Stimulated activated CD8-positive, alpha-beta memory T cell treated with anti-CD3 and anti-CD28 coated beads, Interleukin-4, amount 100 ng/mL, for 1 hour (primary cell): ENCODE measurements at places on chromosomes 16 and 17.

DNA sequence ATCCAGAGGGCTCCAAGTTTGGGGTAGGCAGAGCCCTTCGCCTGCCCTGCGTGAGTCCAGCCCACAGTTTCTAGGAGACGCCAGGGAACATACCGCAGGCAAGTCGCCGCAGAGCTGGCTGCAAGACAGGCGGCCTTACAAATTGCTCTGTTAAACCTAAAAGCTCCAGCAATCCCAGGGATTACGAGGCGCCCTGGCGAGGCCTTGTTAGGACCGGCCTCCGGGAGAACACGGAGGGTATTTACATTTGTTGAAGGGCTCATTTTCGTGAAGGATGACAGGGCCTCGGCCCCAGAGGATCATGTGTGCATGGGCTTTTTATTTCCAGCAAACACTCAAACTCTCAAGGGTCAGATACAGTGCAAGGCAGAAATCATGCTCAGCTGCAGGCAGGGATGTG, 77.6 kb upstream of the FOXF1 start:
- DNase-seq: no peak

DNA sequence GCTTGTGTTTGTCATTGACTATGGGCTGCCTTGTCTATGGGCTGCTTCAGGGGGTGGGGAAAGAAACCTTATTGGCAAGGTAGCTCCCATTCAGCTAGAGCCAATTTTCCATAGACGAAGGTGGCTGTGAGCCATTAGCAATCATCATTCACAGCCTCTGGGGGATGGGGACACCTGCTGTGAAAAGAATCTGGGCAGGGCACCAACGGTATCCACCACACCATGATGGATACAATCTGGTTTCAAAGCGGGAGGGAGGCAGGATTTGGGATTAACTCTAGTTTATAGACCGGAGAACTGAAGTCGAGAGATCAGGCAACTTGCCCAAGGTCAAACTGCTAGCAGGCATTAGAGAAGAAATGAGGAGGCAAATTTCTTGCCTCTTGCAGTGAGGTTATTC, 182.3 kb downstream of the SHISA9 start:
- DNase-seq: no peak

GRCh38 chr16:55510185-55510805, 1.4 kb downstream of the LPCAT2 start:
- no peak for DNase-seq

GRCh38 chr17:55202896-55203295, 61.9 kb upstream of the HLF start:
- no peak for DNase-seq

DNA sequence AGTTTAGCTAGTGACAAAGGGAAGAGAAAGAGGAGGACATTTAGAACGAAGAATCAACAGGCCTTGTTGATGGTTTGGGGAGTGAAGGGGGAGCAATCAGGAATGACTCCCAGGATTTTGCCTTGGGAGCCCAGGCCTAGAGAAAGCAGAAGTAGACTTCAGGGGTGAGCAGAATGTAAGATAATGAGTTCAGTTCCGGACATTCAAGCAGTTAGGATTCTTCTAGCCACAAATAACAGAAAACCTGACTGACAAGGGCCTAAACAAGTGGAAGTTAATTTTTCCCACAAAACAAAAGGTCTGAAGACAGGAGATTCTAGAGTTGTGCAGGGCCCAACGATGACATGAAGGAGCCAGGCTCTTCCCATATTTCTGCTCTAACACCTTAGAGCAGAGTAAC, 45.9 kb downstream of the SKAP1 start:
- no peak for DNase-seq

- DNase-seq: no peak
Observed at GRCh38 chr17:59388069-59388556, 56.7 kb downstream of the YPEL2 start.

DNA sequence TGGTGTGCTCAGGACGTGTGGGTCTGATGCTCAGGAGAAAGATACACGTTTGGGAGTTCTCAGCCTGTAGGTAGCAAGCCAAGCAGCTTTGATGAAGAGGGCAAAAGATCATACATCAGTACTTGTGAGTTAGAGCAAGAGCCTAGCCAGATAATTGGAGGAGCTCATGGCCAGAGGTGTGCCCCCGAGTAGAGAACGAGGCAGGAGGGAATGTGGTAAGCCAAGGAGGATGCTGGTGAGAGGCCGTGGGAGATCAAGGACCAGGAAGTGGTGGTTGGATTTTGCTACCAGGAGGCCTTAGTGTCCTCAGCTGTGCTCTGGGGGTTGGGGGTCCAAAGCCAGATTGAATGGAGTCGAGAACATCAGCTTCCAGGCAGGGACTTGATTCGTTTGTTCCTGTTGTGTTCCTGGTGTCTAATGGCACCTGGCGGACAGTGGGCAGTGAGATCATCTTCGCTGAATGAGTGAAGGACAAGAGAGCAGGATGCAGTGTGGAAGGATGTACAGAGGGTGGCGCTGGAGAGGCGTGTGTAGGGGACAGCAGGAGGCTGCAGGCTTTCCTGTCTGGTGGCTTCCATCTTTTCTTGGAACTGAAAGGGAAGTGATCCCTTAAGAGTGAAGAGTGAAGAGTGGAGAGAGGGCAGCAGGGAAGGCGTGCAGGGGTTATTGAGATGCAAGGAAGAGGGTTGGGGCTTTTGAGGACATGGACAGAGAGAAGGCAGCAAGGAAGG, 11.6 kb downstream of the FBXL19 start:
- DNase-seq: no peak

GRCh38 chr17:70271672-70272071, 102.3 kb downstream of the KCNJ2 start:
- no peak for DNase-seq

GRCh38 chr17:40374821-40375498, 10.4 kb upstream of the GJD3 start:
- DNase-seq: no peak

DNA sequence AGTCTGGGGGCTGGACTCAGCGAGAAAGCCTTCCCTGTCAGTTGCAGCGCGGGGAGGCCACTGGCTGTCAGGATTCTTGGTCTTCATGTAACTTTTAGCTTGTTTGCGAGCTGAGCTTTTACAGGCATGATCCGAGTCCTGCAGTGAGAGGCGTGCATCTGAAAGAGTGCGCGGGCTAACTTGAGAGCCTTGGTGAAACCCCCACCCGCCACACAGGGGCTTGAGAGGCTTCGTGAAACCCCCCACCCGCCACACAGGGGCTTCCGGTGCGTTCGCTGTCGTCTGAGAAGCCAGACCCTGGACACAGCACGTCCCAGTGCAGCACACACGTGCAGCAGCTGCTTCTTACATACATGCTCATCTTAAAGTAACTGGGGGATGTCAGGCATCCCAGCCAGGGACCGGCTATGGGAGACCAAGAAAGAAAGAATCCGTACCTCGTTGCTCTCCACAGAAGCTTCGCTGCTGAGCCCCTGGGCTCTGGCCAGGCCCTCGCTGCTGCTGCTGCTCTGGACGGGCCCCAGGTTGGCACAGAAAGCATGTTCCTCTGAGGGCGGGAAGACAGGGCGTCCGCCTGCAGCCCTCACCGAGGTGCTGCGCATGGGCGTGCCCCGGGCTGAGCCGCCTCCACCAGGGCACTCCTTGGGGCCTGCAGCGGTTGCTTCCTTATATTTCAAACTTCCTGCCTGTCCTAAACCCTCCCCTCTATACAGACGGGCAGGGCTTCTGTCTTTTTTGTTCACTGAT, 7.8 kb downstream of the NUDT16L1 start:
- DNase-seq: no peak

DNA sequence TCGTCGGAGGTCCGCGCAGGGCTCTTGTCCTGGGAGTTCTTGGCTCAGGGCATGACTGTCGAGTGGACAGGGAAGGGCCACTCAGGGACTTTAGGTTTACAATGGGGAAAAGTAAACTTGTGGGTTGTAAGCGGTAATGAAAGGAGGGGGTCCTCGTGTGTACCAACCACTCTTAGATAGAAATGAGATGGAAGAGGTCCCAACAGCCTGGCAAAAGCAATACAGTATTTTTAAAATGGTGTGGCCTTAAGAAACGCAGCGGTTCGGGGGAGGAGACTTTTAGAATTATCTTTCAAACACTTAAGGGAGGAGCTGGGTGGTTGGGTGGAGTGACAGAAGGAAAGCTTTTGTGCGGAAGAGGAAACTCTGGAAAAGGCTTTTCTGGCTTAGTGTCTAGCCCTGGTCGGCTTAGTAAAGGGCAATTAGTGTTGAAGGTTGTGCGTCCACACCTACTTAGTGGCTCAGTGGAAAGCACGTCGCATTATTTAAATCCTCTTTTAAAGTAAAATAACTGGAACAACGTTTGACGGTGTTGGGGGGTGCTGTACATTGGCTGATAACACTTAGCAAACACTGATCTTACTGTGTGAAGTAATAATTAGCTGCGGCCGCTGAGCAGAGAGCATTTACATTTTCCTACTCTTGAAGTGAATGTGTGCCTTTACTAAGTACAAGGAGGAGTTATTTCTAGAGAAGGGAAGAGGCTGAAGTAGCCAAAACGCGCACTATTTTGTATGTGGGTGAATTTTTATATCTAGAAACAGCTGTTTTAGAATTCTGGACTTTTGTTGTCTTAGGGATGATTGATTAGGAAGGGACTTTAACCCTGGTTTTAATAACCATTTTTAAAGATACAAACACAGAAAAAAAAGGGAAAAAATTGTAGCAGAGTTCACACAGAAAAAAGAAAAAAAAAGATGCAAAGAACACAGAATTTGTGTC, 1.0 kb downstream of the WSB1 start:
- peak; percentile 22 for DNase-seq

GRCh38 chr17:77884019-77884418, 74.5 kb upstream of the TNRC6C start:
- DNase-seq: no peak
